Fibroblast of the conjunctiva (primary cell): ENCODE measurements at places on chromosomes 1 and 21.

- DNase-seq, result no peak
Measured at GRCh38 chr1:93811326-93812065, 67.5 kb downstream of the DNTTIP2 start.

- no peak for DNase-seq
Measured at GRCh38 chr1:62590970-62591368, 6.4 kb upstream of the ANGPTL3 start.

- no peak for DNase-seq
Measured at GRCh38 chr1:75440274-75440673, 170.6 kb downstream of the SLC44A5 start.

DNA sequence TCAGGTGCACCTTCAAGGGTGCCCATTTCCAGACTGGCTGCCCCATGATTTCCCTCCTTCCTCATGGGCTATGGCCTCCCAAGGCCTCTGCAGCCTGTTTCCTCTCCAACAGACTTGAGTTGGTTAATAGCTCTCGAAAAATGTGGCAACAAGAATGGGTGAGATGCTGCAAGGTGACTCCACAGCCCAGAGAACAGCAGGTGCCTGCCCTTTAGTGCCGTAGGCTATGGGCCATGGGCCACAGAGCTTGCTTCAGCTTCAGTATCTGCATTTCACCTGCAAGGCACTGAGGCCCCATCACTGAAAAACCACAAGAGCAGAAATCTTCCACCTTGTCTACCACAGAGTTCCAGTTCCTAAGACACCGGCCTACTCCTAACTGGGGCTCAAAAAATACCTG is 122.0 kb downstream of the ETS2 start:
- no peak for DNase-seq
